ENCODE measurements at places on chromosomes 3 and 15.
A peak's percentile ranks its signal among the peaks of the same experiment; 100 is the strongest.

GRCh38 chr3:56926243-56926946, 124.6 kb upstream of the ARHGEF3 start:
- DNase-seq = no peak

- no peak for DNase-seq
These were observed 130.9 kb upstream of the RASGRP1 start for GRCh38 chr15:38695249-38696108.

GRCh38 chr3:153161714-153162512, at the start of gene RAP2B:
Gene RAP2B (plus strand): TSS chr3:153162226. CDS start chr3:153162694, 468 bp downstream.
- peak; percentile 97 for DNase-seq

GRCh38 chr15:87549296-87549695, 707.2 kb downstream of the NTRK3 start:
- DNase-seq = no peak

DNA sequence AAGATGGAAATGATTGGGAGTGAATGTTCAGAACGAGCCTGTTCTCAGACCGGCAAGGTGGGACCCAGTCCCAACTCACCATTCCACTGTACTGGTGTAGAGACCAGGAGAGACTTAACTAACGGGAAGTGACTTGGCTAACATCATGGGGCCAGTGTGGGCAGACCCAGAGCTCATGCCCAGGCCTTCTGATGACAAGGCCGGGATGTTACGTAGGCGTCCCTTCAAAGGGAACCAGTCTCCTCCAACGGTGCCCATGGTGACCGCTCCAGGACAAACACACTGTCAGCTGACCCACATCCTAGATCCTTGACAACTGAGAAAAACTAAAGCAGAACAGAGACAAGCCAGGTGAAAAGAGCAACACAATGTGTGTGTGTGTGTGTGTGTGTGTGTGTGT, 128.4 kb upstream of the HACD2 start:
- DNase-seq = no peak

- no peak for DNase-seq
These were observed 213.7 kb upstream of the PLSCR5 start for GRCh38 chr3:146818866-146819265.

GRCh38 chr15:50315814-50316630, 39.0 kb downstream of the GABPB1 start:
- no peak for DNase-seq

- DNase-seq = no peak
These were observed 49.4 kb upstream of the SYNPR start for GRCh38 chr3:63228677-63229076.

- no peak for DNase-seq
These were observed 7.6 kb downstream of the HDC start for GRCh38 chr15:50257924-50258323.

- DNase-seq = no peak
These were observed at the start of gene PLXND1 for GRCh38 chr3:129606636-129607390. Gene PLXND1 (minus strand): TSS chr3:129606676. CDS start chr3:129606639, 37 bp downstream.

DNA sequence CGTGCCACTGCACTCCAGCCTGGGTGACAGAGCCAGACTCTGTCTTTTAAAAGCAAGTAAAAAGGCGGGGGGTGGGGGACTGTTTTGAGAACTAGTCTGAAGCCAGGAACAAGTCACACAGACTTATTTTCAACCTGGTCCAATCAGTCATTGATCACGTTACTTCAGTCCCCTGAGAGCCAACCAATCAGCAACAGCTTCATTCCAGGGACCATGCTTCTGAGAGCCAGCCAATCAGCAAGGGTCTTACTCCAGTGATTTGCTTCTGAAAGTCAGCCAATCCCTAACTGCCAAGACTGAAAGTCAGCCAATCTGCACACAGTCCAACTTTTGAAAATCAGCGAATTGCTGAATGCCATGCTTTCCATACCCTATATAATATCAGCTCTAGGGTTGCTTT, 48.6 kb upstream of the C15orf39 start:
- DNase-seq = no peak
